Breast epithelium (tissue), 4 donors: ENCODE measurements at places on chromosomes 11 and 22. TPM values are rescaled to one million over a fixed set of nuclear protein-coding genes. Genes with fewer than 3 reads are reported as not detected.

DNA sequence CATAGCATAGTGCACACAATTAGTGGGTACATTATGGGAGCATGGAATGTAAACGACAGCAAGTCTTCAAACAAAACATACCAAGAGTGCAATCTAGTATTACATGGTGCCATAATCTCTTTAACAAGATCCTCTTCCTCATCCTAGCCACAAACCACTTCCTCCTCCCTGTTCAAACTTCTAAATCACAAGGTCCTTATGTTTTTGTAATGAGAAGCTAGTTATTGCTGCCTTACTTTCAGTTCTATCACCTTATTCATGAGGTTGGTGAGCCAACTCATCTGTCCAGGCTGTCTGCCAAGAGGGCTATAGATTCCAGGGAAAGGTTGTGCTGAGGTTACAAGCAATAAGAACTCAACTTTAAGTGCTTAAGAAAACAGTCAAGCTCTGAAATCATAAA lies 195.4 kb upstream of the ARHGAP20 start:
- no peak for DNase-seq

DNA sequence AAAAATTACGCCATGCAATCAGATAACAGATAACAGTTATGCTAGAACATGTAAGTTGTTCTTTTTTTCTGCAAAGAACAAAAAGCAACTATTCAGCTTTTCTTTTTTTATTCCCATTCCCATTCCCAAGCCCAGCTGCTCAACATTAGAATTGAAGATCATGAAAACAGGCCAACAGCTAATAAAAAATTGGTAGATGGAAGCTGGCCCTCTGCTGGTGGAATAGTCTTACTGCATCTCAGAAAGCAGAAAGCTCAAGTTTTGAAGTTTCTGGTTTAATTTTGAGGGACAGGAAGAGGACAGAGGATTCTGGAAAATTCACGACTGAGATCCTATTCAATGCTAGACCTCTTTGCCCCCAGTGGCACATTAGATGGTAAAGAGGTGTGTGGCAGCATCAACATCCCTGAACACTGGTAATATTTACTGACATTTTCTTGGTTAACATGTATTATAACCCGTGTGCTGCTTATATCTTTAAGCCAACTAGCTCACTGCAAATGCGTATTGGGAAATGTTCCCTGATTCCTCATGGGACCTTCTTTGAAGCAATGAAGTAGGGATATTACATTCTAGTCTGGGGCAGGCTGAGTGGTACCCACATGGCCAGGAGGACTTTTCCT lies 591.2 kb downstream of the OPCML start:
- DNase-seq: no peak

DNA sequence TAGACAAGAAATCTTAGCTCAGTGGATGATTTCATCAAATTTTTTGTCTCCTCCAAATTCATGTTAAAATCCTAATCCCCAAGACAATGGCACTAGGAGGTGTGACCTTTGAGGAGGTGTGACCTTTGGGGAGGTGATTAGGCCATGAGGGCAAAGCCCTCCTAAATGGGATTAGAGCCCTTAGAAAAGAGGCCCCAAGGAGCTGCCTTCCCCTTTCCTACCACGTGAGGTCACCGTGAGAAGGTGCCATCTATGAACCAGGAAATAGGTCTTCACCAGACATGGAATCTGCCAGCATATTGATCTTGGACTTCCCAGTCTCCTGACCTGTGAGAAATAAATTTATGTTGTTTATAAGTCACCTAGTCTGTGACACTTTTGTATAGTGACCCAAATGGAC lies 138.7 kb downstream of the TRIM29 start:
- DNase-seq: no peak

- no peak for DNase-seq
Observed at GRCh38 chr11:87228820-87229219, 191.1 kb downstream of the TMEM135 start.

DNA sequence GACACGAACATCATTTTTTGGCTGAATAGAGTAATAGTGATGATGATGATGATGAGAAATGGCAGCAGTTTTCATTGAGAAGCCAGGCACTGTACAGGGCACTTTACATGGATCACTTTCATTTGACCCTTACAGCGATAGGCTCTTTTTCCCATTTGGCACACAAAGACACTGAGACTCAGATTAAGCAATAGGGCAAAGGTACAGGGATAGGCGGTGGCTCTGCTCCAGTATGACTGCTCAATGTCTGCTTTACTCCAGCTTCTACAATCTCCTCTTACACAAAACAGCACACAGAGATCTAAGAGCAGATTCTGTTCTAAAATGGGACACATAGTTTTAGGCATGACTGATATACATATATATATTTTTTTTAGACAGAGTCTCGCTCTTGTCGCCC lies 40.6 kb downstream of the MPPED2 start:
- DNase-seq: no peak

The CCDC81 gene
- 1.3 TPM for total RNA-seq
